ENCODE measurements at places on chromosomes 2 and 18. TPM values are rescaled to one million over a fixed set of nuclear protein-coding genes. Genes with fewer than 3 reads are reported as not detected.

Gene MYO5B
- 0.02 TPM for polyA plus RNA-seq

Gene SPP2
- not detected for polyA plus RNA-seq

Gene TMEM37
- polyA plus RNA-seq = 4.2 TPM

Gene OTOF
- 0.22 TPM for polyA plus RNA-seq

Gene MFSD2B
- polyA plus RNA-seq = not detected

Gene SPDYA
- not detected for polyA plus RNA-seq

Gene ACTR1B
- 14.7 TPM for polyA plus RNA-seq

DNA sequence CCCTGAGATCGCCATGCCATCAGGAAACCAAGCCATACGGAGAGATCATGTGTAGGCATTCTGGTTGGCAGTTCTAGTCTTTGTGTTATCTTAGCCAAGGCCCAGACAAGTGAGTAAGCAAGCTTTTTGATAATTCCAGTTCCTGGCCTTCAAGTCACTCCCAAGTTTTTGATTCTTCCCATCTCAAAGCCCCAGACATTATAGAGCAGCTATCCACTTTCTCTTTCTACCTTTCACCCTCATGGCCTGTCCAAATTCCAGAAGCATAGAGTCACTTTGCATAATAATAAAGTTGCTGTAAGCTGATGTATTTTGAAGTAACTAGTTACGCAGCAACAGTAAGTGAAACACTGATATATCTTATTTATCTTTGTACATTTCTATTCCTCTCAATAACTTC is 26.8 kb upstream of the IL1RL1 start:
- no peak overlapping the region for H3K4me3 ChIP-seq
- H3K27ac ChIP-seq = no peak overlapping the region
- no peaks in the 10 kb centered on the region for H3K36me3 ChIP-seq
- H3K27me3 ChIP-seq = no peaks in the 10 kb centered on the region
- H3K4me1 ChIP-seq = no peaks in the 10 kb centered on the region
- DNase-seq = no peak

GRCh38 chr2:564471-565181 is 112.6 kb downstream of the TMEM18 start:
- H3K4me3 ChIP-seq = no peak overlapping the region
- no peaks in the 10 kb centered on the region for H3K36me3 ChIP-seq

DNA sequence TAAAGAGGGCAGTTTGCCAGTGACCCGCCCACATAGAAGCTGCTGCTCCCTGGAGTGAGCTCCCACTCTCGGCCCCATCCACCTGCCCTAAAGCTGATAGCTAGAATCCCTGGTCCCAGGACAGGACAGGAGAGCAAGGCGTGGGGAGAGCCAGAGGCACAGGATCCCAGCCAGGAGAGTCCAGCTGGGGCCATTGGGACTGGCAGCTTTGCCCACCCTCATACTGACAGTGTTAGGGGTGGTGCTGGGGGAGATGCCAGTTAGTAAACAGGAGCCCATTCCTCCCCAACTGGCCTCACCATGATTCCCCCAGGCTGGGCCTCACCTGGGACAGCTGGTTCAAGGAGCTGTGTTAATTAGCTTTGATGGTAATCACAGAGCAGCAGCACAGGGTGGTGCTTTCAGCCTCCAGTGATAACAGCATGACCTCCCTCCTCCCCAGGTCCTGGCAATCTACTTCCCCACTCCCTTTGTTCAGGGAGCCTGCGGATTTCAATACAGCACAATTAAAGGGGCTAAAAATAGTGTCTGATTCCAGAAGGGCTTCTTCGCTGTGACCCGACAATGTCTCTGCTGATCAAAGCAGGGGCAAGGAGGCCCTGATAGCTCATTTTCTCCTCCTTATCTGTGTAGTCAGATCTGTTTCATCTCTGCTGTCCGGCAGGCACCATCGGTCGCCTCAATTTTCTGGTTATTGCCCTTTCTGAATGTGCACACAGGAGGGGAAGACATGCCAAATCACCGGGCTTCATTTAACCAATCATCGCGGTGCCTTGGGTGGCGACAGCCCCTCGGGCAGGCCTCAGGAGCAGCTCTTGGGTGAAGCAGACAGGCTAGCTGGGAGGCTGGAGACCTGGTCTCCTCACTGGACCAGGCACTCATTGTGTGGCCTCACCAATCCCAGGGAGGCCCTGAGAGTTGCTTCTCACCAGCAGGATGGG is 119.9 kb upstream of the TEX51 start:
- no peak overlapping the region for H3K27ac ChIP-seq
- H3K27me3 ChIP-seq = no peaks in the 10 kb centered on the region
- no peaks in the 10 kb centered on the region for H3K4me1 ChIP-seq
- H3K4me3 ChIP-seq = no peak overlapping the region

DNA sequence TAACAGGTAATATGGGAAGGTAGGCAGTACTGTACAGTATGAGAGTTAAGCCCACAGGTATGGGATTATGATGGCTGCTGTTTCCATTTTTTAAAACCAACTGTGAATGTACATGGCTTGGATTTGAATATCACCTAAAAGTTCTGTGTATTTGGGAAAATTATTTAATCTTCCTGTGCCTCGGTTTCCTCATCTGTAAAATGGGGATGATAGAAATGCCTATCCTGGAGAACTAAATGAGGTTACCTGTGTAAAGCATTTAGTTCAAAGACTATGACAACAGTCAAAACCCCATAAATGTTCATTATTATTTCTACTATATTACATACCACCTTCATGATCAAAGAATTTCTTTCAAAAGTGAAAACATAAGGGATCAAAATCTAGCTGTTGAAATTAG is 3.6 kb downstream of the KLHL41 start:
- H3K27me3 ChIP-seq = no peaks in the 10 kb centered on the region
- DNase-seq = no peak
- no peaks in the 10 kb centered on the region for H3K4me1 ChIP-seq
- H3K27ac ChIP-seq = no peak overlapping the region

DNA sequence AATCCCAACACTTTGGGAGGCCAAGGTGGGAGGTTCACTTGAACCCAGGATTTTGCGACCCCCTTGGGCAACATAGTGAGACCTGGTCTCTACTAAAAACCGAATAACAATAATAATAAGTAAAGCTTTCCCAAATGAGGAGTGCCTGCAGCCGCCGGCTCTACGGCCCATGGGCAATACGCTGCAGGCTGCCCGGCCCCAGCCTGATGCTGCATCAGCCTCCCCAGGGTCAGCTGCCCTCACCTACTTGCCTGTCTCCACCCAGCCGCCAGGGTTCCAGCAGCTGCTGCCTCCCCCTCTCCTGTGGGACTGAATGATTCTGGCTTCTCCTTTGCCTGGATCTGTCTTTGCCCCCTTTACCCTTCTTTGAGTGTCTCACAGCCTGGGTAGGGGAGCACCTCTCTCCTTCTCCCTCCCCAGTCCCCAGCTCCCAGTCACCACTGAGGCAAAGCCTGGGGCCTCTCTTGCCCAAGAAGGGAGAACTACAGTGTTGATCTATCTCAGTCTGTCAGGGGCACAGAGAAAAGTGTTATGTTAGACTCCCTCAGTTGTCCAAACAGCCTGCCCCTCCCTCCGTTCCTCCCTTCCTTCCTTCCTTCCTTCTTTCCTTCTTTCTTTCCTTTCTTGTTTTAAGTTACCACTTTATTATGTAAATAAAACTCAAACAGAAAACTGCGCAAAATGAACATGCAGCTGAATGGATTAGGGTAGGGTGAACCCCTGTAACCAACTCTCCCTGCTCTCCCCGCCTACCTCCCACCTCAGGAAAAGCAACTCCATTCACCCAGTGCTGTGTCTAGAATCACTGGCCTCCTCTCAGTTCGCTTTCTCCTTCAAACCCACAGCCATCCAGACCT is 38.2 kb upstream of the NPAS2 start:
- H3K4me3 ChIP-seq = no peak overlapping the region
- no peaks in the 10 kb centered on the region for H3K4me1 ChIP-seq
- no peak for DNase-seq
- no peaks in the 10 kb centered on the region for H3K27me3 ChIP-seq

- H3K4me3 ChIP-seq = no peak overlapping the region
- peaks cover 65% of the 10 kb centered on the region for H3K4me1 ChIP-seq
- DNase-seq = peak; percentile 66
- H3K36me3 ChIP-seq = no peaks in the 10 kb centered on the region
- H3K27ac ChIP-seq = peak overlapping the region; percentile 60
These were observed 533.1 kb downstream of the RNF144A start for GRCh38 chr2:7450188-7450832.

DNA sequence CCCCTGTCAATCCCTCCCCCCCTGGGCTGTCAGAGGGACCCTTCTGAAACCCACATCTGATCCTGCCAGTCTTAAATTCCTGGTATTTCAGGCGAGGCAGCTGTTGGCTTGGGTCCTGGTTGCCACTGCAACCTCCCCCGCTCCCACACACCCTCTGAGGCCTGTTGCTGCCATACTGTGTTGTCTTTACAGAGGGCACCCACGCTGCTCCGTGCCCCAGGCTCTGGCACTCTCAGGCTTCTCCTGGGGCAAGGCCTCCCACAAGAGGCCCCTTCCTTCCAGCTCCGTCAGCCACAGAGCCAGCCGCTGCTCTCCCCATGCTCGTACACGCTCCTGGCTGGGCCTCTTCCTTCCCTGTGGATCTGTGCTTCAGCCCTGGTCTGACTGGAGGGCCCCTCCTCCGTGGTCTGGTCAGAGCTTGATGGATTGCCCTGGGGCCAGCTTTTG is 8.6 kb downstream of the CABLES1 start:
- H3K4me1 ChIP-seq = no peaks in the 10 kb centered on the region
- no peak overlapping the region for H3K27ac ChIP-seq
- no peaks in the 10 kb centered on the region for H3K27me3 ChIP-seq
- no peak overlapping the region for H3K4me3 ChIP-seq
- no peak for DNase-seq

- DNase-seq = no peak
- no peaks in the 10 kb centered on the region for H3K36me3 ChIP-seq
- peaks cover 2% of the 10 kb centered on the region for H3K27me3 ChIP-seq
These were observed 24.3 kb downstream of the ADD2 start for GRCh38 chr2:70743677-70744076.

GRCh38 chr18:58758046-58758445 is 86.8 kb downstream of the MALT1 start:
- H3K36me3 ChIP-seq = no peaks in the 10 kb centered on the region
- peaks cover 30% of the 10 kb centered on the region for H3K4me1 ChIP-seq
- no peak for DNase-seq
- H3K4me3 ChIP-seq = no peak overlapping the region
- H3K27ac ChIP-seq = no peak overlapping the region

DNA sequence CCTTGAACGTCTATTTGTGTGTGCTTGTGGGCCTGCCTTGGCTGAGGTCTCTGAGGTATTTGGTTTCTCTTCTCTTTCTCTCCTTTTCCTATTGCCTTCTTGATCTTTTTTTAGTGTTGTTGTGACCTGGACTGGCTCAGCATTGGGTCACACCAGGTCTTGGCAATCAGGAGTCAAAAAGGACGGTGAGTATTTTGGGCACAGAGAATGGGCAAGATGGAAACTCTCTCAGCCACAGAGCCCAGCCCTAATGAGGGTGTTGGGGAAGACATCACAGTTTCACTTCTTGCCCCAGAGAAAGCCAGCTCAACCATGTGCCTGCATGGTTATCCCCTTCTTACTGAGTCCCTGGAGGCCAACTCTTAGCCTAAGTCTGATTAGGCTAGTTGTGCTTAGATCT is 13.7 kb upstream of the INO80C start:
- H3K4me3 ChIP-seq = no peak overlapping the region
- H3K4me1 ChIP-seq = no peaks in the 10 kb centered on the region
- H3K36me3 ChIP-seq = no peaks in the 10 kb centered on the region
- DNase-seq = no peak

- H3K36me3 ChIP-seq = no peaks in the 10 kb centered on the region
- H3K27me3 ChIP-seq = no peaks in the 10 kb centered on the region
- H3K4me1 ChIP-seq = peaks cover 5% of the 10 kb centered on the region
- H3K27ac ChIP-seq = peak overlapping the region; percentile 32
These were observed 34.7 kb downstream of the PTPN18 start for GRCh38 chr2:130390460-130391057.

- DNase-seq = no peak
- H3K4me3 ChIP-seq = no peak overlapping the region
- no peaks in the 10 kb centered on the region for H3K27me3 ChIP-seq
- no peaks in the 10 kb centered on the region for H3K36me3 ChIP-seq
- peaks cover 7% of the 10 kb centered on the region for H3K4me1 ChIP-seq
These were observed 63.4 kb downstream of the ZNF516 start for GRCh38 chr18:76431437-76432273.

- no peaks in the 10 kb centered on the region for H3K36me3 ChIP-seq
- H3K4me3 ChIP-seq = no peak overlapping the region
- no peak overlapping the region for H3K27ac ChIP-seq
- no peaks in the 10 kb centered on the region for H3K27me3 ChIP-seq
- no peaks in the 10 kb centered on the region for H3K4me1 ChIP-seq
- DNase-seq = no peak
These were observed 66.9 kb upstream of the NCKAP5 start for GRCh38 chr2:133635131-133635530.

DNA sequence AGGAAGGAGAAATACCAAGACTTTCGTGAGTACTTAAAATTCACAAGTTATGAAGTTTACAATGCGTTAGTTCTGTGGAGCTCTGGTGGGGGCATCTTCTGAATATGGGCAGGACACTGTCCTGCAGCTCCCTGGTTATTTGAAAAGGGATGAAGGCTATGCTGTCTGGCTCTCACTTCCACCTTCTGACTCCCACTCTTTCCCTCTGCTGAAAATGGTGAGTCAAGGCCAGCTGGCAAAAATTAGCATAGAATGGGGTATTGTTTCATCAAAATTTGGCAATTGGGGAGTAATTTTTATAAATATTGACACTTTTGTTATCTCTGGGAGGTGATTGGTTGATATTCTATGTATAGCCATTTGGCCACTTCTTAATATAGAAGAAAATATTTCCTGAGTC is 177.4 kb downstream of the PARD3B start:
- H3K27me3 ChIP-seq = no peaks in the 10 kb centered on the region
- no peak overlapping the region for H3K4me3 ChIP-seq
- H3K4me1 ChIP-seq = no peaks in the 10 kb centered on the region
- no peak overlapping the region for H3K27ac ChIP-seq
- no peaks in the 10 kb centered on the region for H3K36me3 ChIP-seq
- no peak for DNase-seq

DNA sequence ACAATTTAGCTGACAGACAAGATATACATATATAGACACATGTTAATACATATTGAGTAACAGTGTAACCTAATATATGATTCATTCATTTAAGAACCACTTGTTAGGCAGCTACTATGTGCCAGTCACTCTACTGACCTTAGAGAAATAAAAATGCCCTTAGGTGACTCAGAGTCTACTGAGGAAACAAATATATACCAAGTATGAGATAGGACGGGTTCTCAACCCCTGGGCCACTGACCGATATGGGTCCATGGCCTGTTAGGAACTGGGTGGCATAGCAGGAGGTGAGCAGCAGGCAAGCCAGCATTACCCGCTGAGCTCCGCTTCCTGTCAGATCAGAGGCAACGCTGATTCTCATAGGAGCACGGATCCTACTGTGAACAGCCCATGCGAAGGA is 14.8 kb downstream of the STRN start:
- H3K4me1 ChIP-seq = no peaks in the 10 kb centered on the region
- H3K27me3 ChIP-seq = no peaks in the 10 kb centered on the region
- no peaks in the 10 kb centered on the region for H3K36me3 ChIP-seq
- H3K27ac ChIP-seq = no peak overlapping the region

DNA sequence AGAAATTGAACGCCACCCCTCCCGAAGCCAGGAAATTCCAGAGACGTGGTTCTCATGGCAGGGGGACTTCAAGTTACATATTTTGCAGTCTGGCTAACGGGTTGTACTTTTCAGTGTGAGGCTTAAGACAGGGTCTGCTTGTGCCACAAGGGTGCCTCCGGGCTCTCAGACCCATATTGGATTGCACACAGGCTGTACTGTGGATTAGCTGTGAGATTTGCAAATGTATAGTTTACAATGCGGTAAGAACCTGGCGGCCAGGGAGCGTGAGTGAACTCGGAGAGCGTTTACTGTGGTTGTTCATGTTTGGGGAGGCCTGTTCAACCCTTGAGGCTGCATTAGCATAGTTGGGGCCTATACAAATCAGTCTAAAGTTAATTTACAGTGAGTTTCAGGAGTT is 143.9 kb upstream of the SIX2 start:
- H3K4me1 ChIP-seq = no peaks in the 10 kb centered on the region
- H3K4me3 ChIP-seq = no peak overlapping the region
- H3K27ac ChIP-seq = no peak overlapping the region
- no peak for DNase-seq

Measured in naive thymus-derived CD4-positive, alpha-beta T cell (primary cell).